ENCODE measurements at places on chromosomes 6 and 20.

- no peak for DNase-seq
Measured at GRCh38 chr6:7529141-7529540, 12.3 kb upstream of the DSP start.

- DNase-seq, result no peak
Measured at GRCh38 chr20:47356220-47356525, 326 bp downstream of the ZMYND8 start.

GRCh38 chr6:37705239-37706051, 7.8 kb upstream of the MDGA1 start:
- DNase-seq, result peak; percentile 41

- no peak for DNase-seq
Measured at GRCh38 chr6:43992783-43993644, 134.2 kb downstream of the MRPL14 start.

DNA sequence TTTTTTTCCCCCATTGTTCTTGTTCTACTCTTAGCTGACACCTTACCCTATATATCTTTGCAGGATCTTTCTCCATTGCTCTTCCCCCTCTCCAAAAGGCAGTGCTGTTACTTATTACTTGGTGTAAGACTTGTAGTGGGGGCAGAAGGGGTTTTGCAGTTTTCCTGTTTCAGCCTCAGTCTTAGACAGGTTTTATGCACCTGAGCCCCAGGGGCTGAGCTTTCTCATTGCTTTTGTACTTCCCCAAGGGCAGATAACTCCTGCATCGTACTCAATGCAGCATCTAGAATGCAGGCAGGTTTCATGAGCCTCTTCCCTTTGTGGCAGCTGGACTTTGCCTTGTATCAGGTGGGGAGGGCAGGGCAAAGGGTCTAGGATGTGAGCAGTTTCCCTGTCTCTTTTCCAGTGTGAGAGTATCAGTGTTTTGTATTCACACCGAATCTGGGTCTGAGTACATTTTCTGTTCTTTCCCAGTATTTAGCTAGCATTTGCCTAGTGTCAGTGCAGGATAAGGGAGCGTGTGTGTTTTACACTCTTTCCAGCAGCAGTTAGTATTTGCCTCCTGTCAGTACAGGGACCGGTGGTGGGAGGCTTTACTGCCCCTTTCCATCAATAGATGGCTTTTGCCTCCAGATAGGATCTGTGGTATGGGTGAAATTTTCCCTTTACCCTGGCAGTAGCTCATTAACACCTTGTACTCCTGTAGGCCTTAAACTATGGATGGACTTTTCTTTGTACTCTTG, 19.6 kb downstream of the CYB5R4 start:
- no peak for DNase-seq

GRCh38 chr6:137415127-137415833, 78.9 kb downstream of the OLIG3 start:
- peak; percentile 21 for DNase-seq

DNA sequence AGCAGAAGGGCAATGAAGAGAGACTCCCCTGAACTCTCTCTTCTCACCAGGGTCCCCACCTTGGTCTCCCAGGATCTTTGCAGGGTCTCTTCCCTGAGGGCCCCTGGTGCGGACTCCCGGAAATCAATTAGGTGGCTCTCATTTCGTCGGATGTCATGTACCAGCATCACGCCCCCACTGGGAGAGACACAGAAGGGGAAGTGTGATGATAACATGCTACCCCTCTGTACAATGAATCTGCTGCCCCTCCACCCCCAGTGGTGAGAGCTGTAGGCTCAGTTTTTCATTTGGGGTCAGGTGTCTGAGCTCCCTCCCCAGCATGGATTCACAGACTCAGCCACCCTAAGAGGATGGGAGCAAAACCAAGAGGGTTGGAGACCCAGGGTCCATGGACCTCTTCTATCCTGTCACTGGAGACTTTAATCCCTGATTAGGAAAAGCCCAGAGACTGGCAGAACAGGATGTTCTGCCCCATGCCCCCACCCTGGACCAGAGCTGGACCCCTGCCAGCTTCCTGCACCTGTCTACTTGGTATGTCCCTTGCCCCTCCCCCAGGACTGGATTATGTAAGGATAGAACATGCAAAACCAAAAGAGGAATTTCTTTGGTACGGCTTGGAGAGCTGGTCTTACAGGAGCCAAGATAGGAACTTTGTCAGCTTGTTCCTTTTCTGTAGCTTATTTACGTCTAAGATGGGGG, 11.1 kb downstream of the GGT7 start:
- DNase-seq, result no peak

GRCh38 chr6:115634887-115635286, 425.8 kb downstream of the FRK start:
- DNase-seq, result no peak

- DNase-seq, result no peak
Measured at GRCh38 chr20:29301624-29302259, 1955.7 kb upstream of the DEFB115 start.

- no peak for DNase-seq
Measured at GRCh38 chr6:42106112-42107023, 36.1 kb downstream of the C6orf132 start.

DNA sequence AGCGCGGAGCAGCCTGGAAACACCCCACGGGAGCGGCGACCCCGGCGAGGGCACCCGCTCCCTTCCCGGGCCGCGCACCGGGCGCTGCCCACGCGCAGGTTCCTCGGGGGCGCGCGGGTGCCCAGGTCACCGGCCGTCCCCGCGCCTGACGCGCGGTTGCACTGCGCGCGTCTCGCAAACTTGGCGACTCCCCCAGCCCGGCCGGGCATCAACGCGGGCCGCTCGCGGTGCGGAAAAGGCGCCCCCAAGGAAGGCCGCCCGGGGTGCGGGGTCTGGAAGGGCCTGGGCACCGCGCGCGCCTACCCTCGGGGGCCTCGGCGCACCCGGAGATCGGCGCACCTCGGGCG, 555 bp upstream of the ZBTB46 start:
- DNase-seq, result no peak

GRCh38 chr6:145948328-145948727, 15.8 kb downstream of the SHPRH start:
- DNase-seq, result no peak

- DNase-seq, result no peak
Measured at GRCh38 chr20:14707865-14708596, 370.6 kb upstream of the FLRT3 start.

DNA sequence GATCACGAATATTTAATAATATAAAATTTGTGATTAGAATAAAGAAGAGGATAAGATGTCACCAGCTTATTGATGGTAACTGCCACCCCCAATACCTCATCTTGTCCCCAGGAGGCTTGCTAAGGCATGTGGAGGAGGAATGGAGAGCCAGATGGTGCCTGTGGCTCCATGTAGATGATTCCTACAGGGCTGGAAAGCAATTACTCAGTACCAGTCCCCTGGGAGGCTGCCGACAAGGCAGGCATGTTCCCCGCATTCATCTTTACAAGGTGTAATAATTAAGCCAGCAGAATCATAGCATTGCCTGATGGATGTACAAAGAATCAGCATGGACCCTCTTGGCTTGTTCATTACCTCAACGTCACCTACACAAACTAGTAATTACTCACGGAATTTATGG, 155.3 kb downstream of the PLCB1 start:
- no peak for DNase-seq

DNA sequence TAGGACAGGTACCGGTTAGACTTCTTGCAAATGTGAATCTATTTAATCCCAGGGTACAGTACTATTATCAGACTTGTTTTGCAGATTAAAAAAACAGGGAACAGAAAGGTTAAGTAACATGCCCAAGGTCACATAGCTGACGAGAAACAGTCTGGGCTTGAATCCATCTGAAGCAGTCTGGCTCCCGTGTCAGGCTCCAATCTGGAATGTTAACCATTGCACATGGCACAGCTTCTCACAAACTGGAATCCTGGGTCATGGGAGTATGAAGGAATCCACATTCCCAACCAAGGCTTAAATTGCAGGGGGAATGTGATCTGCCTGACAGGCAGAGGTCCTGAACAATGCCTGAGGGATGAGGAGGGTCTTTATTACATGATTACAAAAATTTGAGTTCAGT, 187.5 kb upstream of the SPTLC3 start:
- DNase-seq, result no peak

DNA sequence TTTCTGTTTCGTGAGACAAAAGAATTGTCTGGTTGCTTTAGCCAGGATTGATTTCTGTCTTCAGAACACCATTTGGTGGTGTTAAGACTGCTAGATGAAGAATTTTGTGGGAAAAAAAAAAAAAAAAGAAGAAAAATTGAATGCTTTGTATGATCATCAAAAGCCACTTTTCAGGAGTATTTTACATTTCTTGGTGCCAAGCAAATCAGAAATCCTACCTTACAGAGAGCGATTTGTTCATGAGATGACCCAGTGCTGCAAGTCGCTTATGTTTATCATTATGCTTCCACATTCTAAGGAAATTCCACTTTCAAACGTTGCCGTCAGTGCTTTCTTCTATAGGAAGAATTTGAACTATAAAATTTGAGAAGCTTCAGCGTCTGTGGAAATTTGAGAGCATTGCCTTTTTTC, 228.7 kb downstream of the BCKDHB start:
- no peak for DNase-seq

DNA sequence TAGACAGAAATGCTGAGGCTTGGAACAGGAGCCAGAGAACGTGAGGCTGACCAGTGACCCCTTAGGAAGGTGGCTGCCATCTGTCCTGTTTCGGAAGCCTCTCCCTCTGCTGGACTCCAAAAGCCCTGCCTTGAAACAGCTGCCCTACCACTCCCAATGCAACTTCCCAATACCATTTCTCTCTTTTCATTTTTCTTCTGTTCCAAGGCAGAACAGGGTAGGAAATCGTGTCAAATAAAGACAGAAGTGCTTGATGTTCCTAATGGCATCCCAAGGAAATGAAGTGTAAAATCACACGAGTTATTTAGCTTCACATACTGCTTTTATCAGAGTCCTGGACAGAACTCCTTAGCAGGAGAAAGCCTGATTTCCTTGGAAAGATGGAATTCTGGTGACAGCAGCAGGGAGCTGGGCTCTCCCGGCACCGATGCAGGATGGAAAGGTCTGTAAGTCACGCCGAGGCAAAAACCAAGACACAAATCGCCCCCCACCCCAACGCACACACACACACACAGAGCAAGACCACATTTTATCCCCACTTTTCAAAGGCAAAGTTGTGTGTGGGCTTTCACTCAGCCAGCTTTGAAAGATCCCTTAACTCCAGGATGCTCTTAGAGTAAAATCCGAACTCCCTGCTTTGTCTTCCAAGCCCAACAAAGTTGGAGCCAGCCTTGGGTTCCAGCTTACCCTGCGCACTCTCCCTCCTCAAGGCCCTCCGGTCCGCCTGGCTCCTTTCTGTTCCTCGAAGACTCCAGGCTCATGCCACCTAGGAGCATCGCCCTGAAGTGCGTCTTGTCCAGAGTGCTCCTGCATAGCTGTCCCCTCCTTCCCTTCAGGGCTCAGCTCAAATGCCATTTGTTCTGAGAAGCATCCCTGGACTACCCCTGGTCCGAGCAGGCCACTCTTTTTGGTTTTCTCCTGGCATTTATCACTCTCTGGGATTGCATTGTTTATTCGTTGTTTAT, 11.6 kb upstream of the STX16 start:
- DNase-seq, result no peak

Measured in erythroblast (primary cell).